ENCODE measurements at places on chromosomes 13 and 19.

DNA sequence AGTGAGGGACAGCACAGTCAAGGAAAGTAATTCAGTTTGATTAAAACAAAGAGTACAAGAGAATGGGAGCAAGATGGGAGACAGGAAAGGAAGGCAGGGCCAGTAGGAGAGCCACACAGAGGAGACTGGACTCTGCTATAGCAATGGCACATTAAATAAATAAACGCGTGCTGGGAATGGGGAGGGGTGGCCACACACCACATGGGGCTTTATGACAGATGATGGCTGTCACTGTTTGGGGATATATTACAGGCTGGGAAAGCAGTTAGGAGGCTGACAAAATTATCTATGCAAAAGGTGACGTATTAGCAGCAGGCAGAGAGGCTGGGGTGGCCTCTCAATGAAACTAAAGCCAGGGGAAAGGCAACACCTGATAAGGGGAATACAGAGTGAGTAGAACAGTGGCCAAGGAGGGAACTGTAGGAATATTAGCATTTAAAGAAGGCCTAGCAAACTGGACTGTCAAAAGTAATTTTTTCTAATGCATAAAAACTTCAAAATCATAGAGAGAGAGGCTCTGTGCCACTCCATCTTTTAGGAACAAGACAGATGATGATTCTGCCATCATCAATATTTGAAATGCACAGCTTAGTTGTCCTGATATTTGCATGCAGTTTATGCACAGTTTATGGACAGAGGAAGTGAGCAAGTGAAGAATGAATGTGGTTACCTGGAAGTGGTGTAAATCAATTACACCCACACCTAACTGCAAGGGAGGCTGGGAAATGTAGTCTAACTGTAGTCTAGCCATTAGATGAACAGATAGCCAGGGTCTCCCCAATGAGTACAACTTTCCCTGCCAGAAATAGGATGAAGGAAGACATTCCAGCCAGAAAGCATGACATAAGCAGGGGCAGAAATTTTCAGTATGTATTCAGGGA lies 346.5 kb downstream of the FOXO1 start:
- DNase-seq = no peak

DNA sequence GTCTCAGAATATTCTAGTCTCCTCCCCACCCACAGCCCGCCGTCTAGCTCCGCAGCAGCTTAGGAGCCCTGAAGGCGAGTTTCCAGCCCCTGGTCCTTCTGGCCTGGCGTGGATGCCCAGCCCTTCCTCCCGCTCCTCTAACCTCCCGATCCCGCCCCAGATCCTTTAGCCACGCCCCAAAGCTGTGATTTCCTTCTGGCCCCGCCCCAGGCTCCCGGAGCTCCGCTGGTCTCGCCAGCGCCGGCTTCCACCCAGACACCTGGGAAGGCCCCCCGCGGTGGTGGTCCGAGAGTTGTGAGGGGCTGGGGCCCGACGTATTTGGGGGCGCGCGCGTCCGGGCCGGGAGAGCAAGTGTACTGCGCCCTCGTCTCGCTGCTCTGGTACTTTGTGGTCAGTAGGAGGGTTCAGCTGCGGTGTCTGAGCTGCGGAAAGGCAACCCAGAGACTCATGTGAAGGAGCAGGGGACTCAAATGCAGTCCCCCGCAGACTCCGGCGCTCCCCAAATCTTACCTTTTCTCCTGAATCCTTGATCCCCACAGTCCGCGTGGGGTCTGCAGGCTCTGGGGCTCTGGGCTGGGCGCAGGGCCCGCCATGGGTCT lies at the start of gene CGB7:
Gene CGB7, minus strand, starts transcription at position 114 of the 599 bp plus-strand sequence. CDS start 2,374 bp downstream, outside the sequence.
- no peak for DNase-seq

- DNase-seq = no peak
Observed at GRCh38 chr13:105608104-105608503, 927.4 kb downstream of the EFNB2 start.

GRCh38 chr19:19094513-19094912 lies 30.7 kb downstream of the SLC25A42 start:
- no peak for DNase-seq

- no peak for DNase-seq
Observed at GRCh38 chr19:42558450-42559150, 30.3 kb upstream of the CEACAM1 start.

DNA sequence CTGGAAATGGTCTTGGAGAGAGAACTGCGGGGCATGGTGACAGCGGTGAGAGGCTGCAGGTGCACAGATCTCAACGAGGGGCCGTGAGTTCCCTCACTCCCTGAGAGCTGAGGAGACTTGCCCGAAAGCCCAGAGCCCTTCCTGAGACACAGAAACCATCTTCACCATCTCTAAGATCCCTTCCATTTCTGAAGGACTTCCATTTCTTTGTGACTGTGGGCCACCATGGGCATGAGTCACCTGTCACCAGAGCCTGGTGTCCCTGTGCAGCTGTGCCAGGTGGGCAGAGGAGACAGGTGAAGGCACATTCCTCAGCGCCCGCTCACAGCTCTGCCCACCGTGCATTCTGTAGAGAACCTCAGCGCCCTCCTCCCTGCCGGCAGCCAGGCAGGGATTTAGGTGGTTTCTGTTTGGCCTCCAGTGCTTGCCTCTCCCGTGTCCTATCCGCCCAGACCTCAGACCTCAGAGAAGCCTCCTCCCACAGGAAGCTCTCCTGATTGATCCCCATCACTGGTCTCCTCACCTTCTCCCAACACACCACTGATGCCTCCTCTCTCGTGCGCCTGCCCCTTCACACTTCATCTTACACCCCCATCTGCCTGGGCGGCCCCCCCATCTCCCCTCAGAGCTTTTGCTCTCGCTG lies 24.2 kb downstream of the SH3GL1 start:
- no peak for DNase-seq

GRCh38 chr13:43994999-43995859 lies 115.5 kb downstream of the LACC1 start:
- DNase-seq = no peak

- no peak for DNase-seq
Observed at GRCh38 chr13:110293037-110293436, 13.9 kb downstream of the COL4A1 start.

GRCh38 chr19:2633693-2634075 lies 68.8 kb downstream of the GNG7 start:
- no peak for DNase-seq

DNA sequence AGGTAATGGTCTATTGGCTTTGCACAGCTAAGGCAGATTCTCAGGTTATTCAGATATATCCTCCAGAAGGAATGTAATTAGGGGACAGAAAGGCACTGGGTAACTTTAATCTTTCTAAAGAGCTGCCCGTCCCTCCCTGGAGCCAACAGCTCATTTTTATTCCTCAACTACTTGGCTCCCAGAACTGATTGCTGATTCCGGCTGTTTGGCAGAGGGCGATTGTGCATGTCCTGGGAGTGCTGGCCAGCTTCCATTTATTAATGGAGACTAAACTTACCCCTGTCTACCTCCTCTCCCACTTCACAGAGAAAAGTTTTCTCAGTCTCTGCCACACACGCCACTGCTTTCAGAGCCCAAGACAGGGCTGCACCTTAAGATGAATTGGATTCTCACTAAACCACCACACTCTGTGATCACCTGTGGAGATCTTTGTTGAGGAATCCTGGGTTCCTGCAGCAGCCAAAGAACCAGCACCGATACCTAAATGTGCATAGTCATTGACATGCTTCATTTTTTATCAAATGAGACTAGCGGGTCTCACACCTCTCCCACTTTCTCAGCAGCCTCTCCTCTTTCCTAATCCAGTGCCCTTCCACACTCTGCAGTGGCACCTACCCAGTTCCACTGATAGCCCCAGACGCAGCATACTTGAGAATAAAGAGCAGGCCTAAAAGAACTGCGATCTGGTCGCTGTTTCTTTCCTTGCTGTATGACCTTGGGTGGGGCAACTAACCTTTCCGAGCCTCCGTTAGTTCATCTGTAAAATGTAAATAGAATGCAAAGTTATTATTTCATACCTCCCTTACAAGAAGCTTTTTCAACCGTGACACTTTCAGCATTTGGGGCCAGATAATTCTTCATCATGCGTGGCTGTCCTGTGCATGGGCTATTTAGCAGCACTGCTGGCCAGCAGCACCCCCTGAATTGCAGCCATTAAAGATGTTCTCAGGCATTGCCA lies 648.7 kb downstream of the UQCRFS1 start:
- no peak for DNase-seq

- no peak for DNase-seq
Observed at GRCh38 chr13:87952377-87952776, 281.2 kb downstream of the SLITRK5 start.

DNA sequence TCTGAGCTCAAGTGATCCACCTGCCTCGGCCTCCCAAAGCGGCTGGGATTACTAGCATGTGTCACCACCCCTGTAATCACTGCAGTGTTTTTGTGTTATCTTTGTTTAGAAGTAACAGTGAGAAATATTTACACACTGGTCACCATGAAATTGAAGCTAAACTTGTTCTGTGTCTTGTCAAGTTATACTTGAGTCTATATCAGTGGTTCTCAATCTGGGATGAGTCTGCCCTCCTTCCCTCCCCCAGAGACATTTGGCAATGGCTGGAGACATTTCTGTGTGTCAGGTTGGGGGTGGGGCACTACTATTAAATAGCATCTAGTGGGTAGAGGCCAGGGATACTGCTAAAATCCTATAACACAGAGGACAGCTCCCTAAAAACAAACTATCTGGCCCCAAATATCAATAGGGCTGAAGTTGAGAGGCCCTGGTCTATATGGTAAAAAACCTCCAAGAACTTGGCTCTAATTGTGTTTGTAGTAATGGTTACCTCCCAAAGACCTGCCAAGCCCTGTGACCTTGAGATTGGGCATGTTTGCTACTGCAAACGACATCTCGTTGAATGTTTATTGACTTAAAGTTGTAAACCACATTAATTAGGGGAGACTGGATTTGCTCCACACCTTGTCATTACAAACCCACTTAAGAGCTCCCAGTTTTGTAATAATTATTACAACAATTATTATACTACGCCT lies 6.9 kb downstream of the CTU1 start:
- no peak for DNase-seq

- no peak for DNase-seq
Observed at GRCh38 chr13:21034603-21035191, 26.7 kb downstream of the LATS2 start.

GRCh38 chr19:2495130-2495641 lies 19.3 kb downstream of the GADD45B start:
- DNase-seq = peak; percentile 46
